Panc1 (cell line): ENCODE measurements at places on chromosomes 4 and X. TPM values are rescaled to one million over a fixed set of nuclear protein-coding genes. Genes with fewer than 3 reads are reported as not detected.

GRCh38 chr4:111136438-111136837 is 513.6 kb upstream of the PITX2 start:
- no peak for DNase-seq

DNA sequence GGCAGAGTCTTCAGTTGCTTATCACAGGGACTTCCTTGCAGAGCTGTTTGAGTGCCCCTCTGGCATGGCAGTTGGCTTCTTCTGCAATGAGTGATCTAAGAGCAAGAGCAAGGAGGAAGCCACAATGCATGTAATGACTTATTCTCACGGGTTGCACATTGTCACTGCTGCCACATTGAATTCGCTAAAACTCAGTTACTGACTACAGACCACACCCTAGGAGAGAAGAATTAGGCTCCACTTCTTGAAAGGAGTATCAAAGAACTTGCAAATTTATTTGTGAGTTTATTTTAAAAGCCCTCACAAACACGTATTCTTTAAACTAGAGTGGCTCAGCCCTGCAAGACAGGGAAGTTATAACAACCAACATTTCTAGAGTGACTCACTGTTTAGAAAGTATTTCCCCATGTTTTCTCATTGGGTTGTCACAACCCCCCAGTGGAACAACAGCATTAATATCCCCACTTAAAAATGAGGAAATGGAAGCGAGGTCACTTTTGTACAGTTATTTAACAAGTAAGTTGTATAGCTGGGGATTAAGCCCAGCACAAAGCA is 32.4 kb upstream of the RBPJ start:
- peak; percentile 7 for DNase-seq

GRCh38 chrX:46961574-46962283 is 49.5 kb downstream of the JADE3 start:
- DNase-seq = no peak

- no peak for DNase-seq
Measured at GRCh38 chr4:142473218-142473959, 372.7 kb downstream of the INPP4B start.

GRCh38 chrX:16240231-16240905 is 73.1 kb downstream of the MAGEB17 start:
- DNase-seq = no peak

- no peak for DNase-seq
Measured at GRCh38 chr4:41644288-41644914, 104.1 kb downstream of the PHOX2B start.

The DDIT4L gene
- not detected for total RNA-seq

The DMD gene
- total RNA-seq = 2.2 TPM

The CLDN2 gene
- total RNA-seq = 0.10 TPM

The TSR2 gene
- 37.9 TPM for total RNA-seq
